ENCODE measurements at places on chromosomes 6 and 20.

DNA sequence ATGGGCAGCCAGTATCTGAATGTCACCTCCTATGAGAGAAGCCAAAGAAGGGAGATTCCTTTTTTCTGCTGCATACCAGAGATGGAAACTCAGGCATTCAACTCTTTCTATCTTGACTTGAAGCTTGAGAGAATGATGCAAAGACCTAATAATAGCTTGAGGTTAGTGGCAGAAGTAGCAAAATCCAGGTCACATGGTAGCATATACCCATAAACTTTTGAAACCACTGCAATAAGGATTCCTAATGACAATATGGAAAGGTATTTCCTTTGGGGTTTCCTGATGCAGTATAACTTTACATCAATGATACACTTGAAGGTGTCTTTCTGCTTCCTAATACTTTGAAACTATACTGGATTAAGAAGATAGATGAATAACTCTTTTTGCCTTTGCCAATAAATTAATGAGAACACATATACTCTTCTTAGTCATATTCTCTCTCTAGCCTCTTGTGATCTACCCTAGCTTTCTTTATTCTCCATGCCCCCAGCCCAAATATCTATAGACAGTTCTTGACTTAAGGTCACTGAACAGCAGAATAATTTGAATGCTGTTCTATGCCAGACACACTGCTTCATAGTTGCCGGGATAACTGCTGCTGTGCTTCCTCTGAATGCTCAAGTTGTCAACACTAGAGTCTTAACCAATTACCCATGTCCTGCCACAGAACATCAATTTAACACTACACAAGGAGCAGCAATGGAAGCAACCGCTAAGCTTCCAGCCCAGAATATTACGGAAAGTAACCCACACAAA lies 155.5 kb upstream of the SIM1 start:
- no peak for DNase-seq

- DNase-seq = no peak
Observed at GRCh38 chr6:116714761-116715160, 33.8 kb downstream of the KPNA5 start.

DNA sequence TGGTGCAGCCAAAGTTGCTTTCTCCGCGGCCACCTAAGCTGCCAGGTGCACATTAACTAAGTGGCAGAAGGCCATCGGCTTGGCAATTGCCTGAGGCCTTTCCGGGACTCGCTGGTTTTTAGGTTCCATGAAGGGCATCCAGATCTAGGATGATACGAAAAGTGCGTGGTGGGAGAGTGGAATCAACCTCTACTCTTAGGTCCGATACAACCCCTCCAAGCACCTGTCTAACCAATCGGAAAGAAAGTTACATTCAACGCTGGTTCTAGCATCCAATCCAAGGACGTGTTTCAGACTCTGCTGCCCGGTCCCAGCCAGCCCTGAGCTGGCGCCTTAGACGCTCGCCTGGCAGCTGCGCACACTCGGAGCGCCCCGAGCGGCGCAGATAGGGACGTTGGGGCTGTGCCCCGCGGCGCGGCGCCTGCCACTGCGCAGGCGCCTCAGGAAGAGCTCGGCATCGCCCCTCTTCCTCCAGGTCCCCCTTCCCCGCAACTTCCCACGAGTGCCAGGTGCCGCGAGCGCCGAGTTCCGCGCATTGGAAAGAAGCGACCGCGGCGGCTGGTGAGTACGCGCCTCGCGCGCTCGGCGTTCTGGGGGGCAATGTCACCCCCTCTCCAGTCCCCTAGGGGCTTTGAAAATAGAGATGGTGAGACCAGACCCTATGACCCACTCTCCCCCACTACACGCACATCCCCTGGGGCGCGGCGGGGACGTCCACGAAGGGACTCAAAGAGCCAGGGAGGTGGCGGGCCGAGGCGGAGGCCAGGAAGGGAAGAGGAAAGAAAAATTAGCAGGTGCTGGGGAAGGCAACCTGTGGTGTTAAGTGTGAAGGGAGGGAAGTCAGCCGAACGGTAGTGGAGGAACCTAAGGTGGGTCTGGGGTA lies at the start of gene ENPP4:
Gene ENPP4, plus strand, starts transcription at position 361 of the 883 bp plus-strand sequence. CDS start 9,595 bp downstream, outside the sequence.
- peak; percentile 86 for DNase-seq

GRCh38 chr6:108116546-108117426 lies 42.2 kb upstream of the OSTM1 start:
- no peak for DNase-seq

DNA sequence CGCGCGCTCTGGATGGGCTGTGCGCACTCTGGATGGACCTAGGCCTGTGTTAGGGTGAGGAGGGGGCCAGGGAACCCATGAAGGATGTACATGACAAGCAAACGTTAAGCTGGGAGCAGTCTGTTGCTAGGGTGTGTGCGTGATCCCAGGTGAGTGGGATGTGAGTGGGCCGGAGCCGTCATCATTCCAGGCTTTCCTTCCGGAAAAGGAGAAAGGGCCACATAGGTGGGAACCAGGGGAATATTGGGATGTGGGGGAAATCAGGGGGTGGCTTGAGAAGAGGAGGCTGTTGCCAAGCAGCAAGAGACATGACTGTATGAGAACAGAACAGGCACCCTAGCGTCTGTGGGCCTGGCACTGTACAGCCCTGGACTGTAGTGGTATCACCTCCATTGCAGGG lies 49.7 kb upstream of the EPB41L1 start:
- no peak for DNase-seq

GRCh38 chr6:14200047-14200446 lies 82.5 kb downstream of the CD83 start:
- no peak for DNase-seq

DNA sequence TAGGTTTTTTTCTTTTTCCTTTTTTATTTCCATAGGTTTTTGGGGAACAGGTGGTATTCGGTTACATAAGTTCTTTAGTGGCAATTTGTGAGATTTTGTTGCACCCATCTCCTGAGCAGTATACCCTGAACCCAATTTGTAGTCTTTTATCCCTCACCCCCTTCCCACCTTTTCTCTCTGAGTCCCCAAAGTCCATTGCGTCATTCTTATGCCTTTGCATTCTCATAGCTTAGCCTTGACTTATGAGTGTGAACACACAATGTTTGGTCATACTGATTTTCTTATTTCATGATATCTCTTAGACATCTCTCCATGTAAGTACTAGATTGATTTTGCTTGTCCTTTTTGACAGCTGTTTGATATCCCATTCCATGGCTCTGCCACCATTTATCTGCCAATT lies 27.2 kb downstream of the TGM3 start:
- no peak for DNase-seq

GRCh38 chr6:54415517-54415916 lies 107.3 kb downstream of the TINAG start:
- DNase-seq = no peak

All from right forelimb (tissue), 1 donor.